NCI-H1694 (cell line): ENCODE measurements at places on chromosomes 6 and 20.

GRCh38 chr6:134111726-134112125, 59.3 kb upstream of the SLC2A12 start:
- no peak for DNase-seq

- no peak for DNase-seq
Measured at GRCh38 chr20:63162206-63162795, 53.6 kb downstream of the YTHDF1 start.

- DNase-seq: no peak
Measured at GRCh38 chr20:59835448-59836395, 97.7 kb downstream of the SYCP2 start.

GRCh38 chr6:6707143-6707542, 118.6 kb downstream of the LY86 start:
- no peak for DNase-seq

DNA sequence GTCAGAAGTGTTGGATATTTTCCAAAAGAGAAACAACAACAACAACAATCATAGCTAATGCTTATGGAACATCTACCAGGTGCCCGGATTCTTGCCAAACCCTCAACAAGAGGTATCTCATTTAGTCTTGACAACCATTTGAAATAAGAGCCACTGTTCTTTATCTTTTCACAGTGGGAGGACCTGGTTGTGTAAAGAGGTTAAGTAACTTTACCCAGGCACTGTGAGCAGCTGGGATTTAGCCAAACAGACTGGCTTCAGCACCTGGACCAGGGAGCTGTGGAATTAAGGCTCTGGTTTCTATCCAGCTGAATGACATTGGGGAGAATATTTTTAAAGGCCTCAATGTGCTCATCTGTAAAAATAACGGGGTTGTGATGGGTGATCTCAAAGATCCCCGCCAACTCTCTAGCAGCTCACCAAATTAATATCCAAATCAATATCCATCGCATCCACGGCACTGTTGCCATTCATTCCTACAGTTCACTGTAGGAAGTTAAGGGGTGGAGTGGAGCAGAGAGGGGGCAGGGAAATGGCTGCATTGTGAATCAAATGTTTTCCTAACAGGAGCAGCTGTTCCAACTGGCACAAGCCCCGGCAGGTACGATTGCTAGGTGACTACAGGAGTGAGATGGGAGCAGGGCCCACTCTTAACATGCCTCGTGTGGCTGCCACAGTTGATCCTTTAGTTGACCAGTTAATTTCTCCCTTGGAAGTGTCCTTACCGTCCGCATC, 61.8 kb downstream of the GCNT2 start:
- DNase-seq: no peak

DNA sequence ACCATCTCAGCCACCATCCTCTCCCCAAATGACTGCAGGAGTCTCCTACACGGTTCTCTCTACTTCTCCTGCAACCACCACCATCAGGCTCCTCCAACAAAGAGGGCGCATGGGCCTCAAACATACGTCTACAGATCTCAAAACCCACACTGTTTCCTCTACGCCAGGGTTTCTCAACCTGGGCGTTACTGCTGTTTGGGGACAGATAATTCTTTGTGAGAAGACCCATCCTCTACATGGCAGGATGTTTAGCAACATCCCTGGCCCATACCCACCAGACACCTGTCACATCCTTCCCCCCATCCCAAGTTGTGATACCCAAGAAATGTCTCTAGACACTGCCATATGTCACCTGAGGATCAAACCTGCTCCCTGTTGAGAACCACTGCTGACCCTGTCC, 45.0 kb downstream of the ELMO2 start:
- no peak for DNase-seq

- no peak for DNase-seq
Measured at GRCh38 chr6:13026557-13026956, 301.8 kb downstream of the TBC1D7 start.

GRCh38 chr6:68689910-68690309, 54.8 kb downstream of the ADGRB3 start:
- no peak for DNase-seq

- no peak for DNase-seq
Measured at GRCh38 chr20:19370076-19371075, 157.9 kb downstream of the SLC24A3 start.

DNA sequence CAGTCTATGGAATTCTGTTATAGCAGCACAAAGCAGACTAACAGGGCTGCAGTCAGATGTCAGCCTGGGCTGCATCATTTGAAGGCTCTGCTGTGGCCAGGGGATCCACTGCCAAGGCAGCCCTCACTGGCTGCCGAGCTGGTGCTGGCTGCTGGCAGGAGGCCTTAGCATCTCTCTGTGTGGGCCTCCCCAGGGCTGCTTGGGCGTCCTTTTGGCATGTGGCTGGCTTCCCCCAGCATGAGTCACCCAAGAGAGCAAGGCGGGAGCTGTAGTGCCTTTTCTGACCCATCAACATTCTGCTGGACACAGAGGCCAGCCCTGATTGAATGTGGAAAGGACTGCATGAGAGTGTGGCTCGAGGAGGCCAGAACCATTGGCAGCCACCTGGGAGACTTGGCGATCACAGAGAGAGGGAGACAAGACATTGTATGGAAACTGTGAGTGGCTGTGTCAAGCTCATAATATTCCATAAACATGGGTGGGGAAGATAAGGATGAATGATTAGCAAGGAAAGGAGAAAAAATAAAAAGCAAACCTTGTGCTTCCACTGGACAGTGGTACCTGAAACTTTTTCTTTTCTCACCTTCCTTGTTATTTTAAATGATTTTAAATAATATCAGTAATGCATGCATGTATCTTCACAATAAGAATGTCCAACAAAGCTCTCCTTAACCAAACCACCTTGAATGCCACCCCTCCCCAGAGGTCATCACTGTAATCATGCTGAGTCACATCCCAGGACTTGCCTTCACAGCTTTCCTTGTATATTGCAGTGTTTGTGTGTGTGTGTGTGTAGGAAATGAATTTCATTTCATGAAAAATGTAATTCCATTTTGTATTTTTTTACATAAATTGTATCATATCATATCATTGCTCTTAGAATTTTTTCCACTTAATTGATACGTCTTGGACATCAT, 55.0 kb upstream of the VSX1 start:
- no peak for DNase-seq

GRCh38 chr20:24730750-24731149, 218.3 kb upstream of the CST7 start:
- DNase-seq: no peak

DNA sequence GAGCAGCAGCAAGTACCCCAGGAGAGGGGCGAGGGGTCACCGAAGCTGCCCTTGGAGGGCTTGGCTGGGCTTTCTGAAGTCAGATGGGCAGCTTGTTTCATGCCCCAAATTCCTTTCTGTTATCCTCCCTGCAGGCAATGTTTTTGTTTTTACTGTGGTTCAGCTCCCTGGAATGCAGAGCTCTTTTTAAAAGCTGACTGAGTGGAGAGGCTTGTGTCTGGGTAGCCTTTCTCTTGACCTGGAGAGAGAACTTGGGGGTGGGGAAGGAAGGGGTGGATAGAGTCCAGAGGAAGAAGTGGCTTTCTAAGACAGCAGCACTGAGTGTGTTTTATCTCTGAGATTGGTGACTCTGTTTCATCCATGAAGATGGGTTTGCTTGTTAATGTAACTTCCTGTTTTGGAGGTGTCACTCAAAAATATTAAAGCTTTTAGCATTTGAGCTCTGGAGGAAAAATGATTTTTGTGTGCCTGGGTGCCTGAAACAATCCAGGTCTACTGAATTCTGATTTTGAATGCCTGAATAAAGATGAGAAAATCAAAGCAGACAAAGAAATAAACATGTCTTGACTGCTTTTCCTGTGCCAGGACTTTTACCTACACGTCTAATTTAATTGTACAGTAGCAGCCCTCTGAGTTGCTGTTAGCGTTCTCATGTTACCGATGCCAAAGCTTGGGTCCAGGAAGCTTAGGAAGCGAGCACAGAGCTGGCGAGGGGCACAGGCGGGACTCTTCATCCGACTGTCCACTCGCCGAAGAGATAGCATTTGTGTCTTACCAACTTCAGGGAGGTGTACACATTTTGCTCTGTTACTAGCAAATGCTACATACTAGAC, 78.2 kb upstream of the EEF1E1 start:
- DNase-seq: no peak

DNA sequence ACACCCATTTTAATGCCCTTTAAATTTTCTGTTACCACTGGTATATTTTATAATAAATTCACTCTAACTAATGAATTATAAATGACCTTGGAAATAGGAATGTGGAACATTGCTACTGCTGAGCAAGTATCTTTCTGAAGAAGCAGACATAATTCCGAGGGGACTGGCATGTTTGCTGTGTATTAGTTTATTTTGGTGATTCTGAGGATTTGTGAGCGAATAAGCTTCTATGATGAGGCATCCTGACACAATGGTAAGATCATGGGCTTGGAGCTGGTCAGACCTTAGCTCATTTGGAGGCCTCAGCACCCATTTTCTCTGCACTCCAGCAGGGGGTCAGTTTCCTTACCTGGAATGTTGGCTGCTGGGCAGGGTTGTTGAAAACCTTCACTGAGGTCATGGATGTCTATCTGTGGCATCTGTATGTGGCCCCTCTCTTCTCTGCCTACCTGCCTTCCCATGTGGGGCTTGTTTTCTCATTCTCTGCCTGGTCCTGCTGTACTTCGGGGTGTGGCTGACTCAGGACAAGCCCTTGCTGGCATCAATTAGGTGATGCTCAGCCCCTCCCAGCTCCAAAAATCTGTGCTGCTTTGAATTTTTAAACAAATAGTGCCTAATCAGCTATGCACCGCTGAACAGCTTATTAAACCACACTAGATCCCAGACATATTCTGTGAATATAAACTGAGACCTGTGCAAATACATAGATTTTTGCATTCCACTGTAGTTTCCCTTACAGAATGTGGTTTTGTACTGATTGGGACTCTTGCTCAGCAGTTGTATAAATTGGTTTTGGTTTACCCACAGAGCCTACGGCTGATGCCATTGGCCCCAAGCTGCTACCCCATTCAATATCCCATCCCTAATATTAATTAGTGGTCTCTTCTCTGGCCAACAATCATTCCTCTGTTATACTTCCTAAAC, 10.7 kb downstream of the ARID1B start:
- DNase-seq: no peak

DNA sequence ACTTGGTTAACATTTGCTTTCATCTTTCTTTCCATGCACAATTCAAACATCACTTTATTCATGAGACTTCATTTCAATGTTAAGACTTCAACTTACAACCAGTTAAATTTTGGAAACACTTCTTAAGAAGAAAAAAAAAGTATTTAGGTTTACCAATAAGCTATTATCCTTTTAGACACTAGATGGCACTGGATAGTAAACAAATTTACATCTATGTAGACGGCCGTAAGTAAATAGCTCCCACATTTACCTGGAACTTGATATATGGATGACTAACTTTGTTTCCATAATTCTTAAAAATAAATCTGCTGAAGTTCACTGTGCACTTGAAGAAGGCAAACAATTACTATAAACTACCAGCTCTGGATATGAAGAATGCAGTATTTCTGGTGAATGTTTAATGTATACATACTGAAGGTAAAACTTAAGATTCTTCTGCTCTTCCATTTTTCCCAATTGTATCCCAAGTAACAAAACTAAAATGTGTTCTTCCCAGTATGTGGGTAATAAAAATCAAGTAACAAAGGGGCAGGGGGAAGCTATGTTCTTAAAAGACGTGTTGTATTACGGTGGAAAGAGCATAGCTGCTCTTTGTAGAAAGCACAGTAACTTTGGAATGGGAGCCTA, 130.6 kb upstream of the C6orf118 start:
- peak; percentile 5 for DNase-seq

- DNase-seq: no peak
Measured at GRCh38 chr6:46036911-46037310, 21.3 kb upstream of the CLIC5 start.

GRCh38 chr6:41040940-41041536, 1.2 kb upstream of the TSPO2 start:
- DNase-seq: no peak

- no peak for DNase-seq
Measured at GRCh38 chr6:170007468-170008293, 256.3 kb downstream of the ERMARD start.

DNA sequence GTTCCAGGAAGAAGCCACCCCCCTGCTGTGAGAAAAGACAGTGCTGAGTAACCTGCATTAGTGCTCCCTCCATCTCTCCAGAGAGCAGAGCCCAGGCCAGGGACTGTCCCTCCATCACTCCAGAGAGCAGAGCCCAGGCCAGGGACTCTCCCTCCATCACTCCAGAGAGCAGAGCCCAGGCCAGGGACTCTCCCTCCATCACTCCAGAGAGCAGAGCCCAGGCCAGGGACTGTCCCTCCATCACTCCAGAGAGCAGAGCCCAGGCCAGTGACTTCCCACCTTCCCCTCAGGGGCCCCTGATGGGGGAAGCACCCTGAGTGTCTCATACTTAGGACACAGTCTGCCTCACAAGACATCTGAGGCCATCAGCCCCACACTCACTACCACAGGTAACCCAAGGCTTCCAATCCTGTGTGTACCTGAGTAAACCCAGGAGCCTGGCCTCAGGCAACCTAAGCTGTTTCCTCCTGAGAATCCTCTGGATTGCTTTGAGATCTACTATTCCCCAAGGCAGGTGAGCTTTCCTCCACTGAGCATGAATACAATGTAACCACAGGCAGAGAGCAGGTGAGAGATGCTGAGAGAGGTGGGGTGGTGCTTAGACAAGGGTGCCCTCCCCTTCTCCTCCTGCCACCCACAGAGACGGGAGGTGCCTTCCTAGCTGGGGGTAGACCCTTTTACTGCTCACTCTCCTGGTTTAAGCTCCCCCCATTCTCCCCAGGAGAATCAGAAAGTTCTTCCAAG, 4.9 kb downstream of the TBXT start:
- no peak for DNase-seq

GRCh38 chr20:19784511-19785172, 26.6 kb downstream of the RIN2 start:
- DNase-seq: peak; percentile 87

DNA sequence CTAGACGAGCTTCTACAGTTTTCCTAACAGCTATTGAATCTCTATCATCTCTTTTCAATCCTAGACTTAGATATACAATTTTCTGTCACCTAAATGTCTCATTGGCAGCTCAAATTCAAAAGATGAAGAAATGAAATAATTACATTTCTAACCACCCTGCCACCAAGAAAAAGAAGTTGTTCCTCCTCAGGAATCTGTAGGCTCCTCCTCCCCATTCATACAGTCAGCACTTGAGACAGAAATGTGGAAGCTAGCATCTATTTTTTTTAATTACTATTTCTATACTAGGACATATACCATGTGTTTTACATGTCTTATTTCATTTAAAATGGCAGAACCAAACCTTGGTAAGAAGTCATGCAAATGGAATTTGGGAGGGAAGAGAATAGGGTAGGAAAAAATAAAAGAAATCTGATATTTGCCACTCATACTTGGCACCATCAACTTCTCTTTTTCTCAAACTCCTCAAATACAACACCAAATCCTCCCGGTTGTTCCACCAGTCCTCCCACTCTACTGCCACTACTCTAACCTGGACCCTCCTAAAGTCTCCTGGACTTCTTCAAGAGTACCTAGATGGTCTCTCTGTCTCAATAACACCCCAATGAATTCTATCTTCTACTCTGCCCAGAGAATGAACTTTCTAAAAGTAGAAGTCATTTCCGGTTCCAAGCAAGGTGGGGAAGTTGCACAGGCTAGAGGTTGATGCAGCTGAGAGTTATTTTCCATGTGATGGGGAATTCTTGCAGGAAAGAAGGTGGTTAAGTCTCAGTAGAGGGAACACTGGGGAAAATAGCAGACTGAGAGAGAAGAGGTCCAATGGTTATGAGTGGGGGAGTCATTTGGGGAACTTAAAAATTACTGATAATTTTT, 54.1 kb downstream of the ATXN1 start:
- no peak for DNase-seq

- DNase-seq: no peak
Measured at GRCh38 chr20:62945771-62946339, 6.7 kb upstream of the SLC17A9 start.
